Stimulated activated CD4-positive, alpha-beta T cell treated with anti-CD3 and anti-CD28 coated beads, Interleukin-15, amount 100 ng/mL, for 1 hour (primary cell): ENCODE measurements at places on chromosomes 16 and 17.

- no peak for DNase-seq
Measured at GRCh38 chr17:29102741-29103181, 59.8 kb downstream of the PIPOX start.

- no peak for DNase-seq
Measured at GRCh38 chr17:5980941-5981340, 89.2 kb upstream of the WSCD1 start.

- no peak for DNase-seq
Measured at GRCh38 chr16:11060364-11060763, 116.0 kb downstream of the CLEC16A start.

GRCh38 chr16:68113765-68114240, 28.6 kb downstream of the NFATC3 start:
- no peak for DNase-seq

DNA sequence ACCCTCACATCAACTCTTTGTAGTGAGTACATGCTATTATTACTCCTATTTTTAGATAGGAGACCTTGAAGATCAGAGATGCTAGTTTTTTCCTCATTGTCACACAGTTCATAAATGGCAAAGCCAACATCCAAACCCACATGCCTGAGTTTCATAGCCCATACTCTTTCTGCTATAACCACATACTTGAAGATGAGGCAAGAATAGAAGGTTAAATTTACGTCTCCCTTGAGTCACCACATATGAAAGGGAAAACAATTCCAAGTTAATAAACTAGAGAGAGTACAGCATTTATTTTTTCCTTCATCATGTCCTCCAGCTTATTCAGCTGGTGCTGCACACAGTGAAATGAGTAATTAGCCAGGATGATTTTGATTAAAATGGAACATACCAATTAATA, 23.7 kb downstream of the NUDT7 start:
- DNase-seq = no peak

- no peak for DNase-seq
Measured at GRCh38 chr17:72602517-72603419, 481.9 kb downstream of the SOX9 start.

DNA sequence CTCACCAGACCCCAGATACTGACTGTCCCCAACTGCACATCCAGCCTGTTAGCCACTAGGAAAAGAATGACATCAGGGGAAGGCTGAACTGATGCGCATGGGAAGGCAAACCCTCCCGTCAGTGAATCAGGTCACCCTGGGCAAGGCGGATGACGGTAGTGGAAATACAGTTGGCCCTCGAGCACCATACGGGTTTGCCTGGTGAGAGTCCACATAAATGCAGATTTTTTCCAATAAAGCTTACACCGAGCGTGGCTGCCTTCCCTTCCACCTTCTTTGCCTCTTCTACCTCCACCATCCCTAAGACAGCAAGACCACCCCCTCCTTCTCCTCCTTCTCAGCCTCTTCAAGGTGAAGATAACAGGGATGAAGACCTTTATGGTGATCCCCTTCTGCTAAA, 236.1 kb upstream of the TNRC6C start:
- no peak for DNase-seq

DNA sequence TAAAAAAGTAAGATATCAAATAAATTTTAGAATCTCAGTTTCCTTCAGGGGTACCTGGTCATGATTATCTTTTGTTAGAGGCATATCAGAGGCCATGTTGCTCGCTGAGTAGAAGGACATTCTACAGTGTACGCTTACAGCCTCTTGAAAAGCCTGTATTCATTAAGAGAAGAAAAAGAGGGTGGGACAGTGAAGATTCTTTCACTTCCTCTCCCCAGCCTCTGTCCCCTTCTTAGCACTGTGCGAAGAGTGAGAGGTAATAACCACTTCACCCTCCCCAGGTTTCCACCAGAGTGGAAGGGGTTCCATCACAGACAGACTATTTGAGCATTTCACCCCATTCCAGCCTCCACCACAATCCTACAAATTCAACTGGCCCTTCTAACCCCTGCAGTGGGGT, 4.8 kb upstream of the LPO start:
- no peak for DNase-seq

GRCh38 chr17:78618264-78619066, 41.3 kb upstream of the DNAH17 start:
- DNase-seq = no peak

- no peak for DNase-seq
Measured at GRCh38 chr16:47198180-47198575, 54.4 kb upstream of the NETO2 start.

DNA sequence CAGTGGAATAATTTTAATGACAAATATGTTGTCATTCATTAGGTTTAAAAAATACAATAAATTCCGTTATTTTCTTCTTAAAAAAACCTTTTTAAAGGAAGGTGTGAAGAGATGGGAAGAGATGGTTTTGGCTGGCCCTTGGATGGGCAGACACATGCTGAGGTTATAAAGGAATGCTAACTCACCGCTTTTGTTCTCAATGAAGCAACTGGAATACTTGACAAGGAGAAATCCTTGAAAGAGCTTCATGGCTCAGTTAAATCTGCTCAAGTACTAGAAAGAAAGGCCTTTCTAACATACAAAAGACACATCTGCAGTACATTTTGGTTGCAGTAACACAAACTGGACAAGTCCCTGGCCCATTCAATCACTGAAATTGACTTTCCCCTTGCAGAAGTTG, 158.3 kb upstream of the KCNJ16 start:
- DNase-seq = no peak

DNA sequence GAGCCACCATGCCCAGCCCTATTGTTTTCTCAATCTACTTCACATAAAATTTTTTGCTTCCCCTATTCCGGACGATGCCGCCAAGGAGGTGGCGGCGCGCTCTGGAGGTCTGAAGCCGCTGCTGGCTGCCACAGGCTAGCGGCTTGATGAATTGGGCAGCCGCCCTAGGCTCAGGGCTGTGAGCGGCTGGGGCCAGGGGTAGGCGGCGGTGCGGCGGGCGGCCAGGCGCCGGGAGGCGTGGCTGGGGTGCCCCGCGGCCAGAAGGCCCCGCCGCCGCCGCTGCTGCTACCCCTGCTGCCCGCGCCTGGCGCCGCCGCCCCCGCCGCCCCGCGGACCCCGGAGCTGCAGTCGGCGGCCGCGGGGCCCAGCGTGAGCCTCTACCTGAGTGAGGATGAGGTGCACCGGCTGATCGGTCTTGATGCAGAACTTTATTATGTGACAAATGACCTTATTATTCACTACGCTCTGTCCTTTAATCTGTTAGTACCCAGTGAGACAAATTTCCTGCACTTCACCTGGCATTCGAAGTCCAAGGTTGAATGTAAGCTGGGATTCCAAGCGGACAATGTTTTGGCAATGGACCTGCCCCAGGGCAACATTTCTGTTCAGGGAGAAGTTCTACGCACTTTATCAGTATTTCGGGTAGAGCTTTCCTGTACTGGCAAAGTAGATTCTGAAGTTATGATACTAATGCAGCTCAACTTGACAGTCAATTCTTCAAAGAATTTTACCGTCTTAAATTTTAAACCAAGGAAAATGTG, 41.7 kb downstream of the ANKFY1 start:
- no peak for DNase-seq

DNA sequence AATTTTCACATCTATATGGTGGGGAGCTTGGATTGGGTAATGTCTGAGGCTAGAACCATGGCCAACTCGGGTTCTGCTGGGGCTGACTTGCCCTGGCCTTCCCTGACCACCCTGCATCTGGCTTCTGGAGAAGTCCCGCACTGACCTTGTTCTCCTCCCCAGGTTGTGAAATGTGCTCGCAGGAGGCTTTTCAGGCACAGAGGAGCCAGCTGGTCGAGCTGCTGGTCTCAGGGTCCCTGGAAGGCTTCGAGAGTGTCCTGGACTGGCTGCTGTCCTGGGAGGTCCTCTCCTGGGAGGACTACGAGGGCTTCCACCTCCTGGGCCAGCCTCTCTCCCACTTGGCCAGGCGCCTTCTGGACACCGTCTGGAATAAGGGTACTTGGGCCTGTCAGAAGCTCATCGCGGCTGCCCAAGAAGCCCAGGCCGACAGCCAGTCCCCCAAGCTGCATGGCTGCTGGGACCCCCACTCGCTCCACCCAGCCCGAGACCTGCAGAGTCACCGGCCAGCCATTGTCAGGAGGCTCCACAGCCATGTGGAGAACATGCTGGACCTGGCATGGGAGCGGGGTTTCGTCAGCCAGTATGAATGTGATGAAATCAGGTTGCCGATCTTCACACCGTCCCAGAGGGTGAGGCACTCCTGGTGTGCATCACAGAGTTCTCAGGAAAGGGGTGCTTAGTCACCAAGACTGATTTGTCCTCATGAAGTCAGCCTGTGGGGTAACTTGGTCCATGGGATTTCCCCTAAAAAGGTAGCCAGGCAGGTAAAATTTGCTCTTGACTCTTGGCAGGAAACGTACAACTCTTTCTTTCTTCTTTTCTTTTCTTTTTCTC, 6.1 kb downstream of the NOD2 start:
- peak; percentile 37 for DNase-seq

DNA sequence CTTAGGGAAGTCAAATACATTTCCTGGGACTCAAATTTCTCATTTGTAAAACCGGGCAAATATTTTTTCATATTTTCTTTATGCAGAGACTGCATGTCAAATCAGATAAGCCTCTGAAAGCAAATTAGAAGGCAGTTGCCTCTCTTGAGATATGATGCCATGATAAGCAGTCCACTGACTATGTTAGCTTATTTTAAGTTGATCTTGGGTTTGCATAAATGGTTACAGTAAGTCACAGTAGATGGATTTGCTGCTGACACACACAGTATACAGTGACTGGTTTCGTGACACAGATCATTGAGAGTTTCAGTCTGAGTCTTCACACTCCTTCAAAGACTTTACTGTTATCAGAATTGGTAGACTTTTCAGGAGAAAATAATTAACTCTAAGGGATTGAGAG, 927.6 kb upstream of the CDH8 start:
- no peak for DNase-seq

DNA sequence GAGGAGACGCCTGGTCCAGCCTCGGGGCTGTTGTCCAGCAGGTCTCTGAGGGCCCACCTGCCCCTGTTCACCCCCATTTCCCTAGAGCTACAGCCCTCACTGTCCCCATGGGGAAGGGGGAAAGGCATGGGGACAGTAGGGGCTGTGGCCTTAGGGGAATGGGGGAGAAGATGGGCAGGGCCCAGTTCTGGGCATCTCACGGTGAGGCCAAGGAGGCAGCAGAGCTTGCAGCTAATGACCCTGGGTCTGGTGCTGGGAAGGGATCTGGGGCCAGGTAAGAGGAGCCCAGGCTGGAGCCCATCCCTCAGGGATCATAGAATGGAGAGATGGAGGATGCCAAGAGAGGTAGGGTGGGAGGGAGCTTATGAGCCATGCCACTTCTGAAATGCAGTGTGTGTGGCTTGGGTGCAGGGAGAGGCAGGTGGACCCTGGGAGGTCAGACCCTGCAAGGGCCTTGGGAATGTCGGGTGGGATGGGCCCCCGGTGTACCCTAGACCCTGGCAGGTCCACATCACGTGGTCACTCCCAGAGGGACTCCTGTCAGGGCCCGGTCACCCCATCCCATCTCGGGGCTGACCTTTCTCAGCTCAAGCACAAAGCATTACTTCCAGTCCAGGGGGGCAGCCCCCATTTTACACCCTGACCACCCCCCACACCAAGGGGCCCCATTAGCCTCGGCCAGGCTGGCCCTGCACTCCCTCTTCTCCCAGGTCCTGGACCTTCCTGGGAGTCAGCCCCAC, 35.9 kb upstream of the KSR1 start:
- DNase-seq = no peak

GRCh38 chr17:823501-823902, 41.3 kb downstream of the MRM3 start:
- DNase-seq = no peak

- no peak for DNase-seq
Measured at GRCh38 chr17:81578038-81578441, 25.9 kb upstream of the FAAP100 start.

- DNase-seq = no peak
Measured at GRCh38 chr16:252366-253337, 18.0 kb downstream of the FAM234A start.

GRCh38 chr17:82963104-82963950, 116.1 kb upstream of the METRNL start:
- DNase-seq = no peak

DNA sequence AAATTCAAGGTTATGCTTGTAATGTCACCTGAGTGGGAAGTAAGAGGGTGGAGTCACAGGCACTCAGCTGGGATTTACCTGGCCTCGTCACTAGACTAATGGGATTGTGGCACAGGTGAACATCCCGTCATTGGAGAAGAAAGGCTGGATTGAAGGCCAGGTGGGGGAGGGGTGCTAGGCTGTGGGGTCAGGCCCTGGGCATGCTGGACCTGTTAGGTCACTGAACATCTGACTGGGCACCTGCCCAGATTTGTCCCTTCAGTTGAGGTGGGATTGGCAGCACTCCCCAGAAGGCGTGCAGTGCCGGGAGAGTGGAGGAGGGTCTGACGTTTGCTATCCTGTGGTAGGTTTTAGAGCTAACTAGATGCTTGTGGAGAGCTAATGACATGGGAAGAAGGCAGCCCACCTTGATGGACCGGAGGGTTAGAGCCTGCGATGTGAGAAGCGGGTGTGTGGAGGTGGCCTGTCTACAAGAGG, 161.5 kb upstream of the ZNF267 start:
- DNase-seq = no peak

- no peak for DNase-seq
Measured at GRCh38 chr16:54455030-54455725, 168.6 kb upstream of the IRX3 start.

DNA sequence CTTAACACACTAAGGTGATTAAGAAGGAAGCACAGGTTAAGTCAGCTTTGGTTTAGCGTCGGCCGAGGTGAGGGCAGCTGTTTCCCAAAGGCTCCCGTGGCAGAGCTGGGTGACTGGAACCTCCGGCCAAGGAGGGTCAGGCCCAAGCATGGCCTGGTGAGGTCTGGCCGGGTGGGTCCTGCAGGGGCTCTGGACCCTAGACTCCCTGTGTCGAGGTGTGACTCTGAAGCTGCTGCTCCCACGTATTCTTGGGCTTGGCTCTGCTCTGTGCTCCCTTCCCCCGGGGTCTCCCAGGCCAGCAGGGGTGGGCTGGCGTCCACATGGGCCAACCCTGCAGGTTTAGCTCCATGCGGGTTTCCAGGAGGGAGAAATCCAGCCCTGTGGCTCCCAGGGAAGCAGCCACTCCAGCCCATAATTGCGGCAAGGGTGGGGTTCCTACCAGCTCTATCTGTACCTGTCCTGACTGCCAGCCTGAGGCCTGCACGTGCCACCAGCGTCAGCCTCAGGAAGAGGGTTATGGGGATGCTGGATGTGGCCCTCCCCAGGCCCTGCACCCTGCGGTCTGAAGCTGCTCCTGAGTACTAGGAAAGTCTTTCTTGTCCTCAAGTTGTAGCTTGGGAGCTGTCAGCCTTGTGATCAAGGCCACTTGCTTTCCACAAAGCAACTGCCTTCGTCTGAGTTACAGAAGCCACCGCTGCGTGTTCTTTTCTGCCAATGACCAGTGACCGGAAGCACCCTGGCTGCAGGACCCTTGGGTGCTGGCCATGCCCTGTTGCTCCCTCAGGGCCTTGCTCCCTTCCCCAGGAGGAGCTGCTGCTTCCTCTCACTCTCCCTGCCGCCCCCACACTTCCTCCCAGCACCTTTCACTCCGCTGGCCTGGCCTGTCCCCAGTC, 4.8 kb downstream of the CDK5R1 start:
- DNase-seq = no peak
